ENCODE measurements at places on chromosomes 6 and 20.

DNA sequence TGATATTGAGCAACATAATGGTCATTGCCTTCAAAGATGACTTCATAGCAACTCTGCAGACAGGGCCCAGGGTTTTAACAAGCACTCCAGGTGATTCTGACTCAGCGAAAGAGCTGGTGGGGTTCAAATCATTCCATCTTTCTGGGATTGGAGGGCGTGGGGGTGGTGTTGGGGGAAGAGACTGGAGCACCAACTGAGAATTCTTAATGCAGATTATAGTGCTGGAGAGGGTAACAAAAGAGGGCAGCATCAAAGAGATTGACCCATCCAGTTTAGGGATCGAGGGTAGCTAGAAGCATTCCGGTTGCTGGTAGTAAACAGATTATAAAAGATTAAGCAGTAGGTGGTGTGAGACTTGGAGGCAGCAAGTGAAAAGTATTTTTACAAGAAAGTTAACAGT lies 15.9 kb downstream of the PFDN4 start:
- no peak for DNase-seq

- no peak for DNase-seq
These were observed 743 bp downstream of the CMTR1 start for GRCh38 chr6:37433657-37434271.

GRCh38 chr6:157753291-157753690 lies 69.8 kb upstream of the SNX9 start:
- no peak for DNase-seq

- DNase-seq, result no peak
These were observed 21.9 kb upstream of the CHMP4B start for GRCh38 chr20:33789109-33789857.

DNA sequence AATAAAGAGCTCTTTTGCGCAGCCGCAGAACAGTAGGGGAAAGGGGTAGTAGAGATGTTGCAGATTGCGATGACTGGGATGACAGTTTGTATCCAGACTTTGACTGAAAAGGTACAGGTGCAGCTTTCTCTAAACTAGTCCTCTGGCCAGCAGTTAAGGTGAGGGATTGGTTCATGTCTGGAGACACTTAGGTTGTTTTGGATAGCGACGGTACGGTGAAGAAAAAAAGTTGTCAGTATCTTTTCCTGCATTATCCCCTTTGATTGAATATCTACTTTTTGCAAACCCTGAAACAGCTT lies 537 bp downstream of the PRR3 start:
- DNase-seq, result no peak

DNA sequence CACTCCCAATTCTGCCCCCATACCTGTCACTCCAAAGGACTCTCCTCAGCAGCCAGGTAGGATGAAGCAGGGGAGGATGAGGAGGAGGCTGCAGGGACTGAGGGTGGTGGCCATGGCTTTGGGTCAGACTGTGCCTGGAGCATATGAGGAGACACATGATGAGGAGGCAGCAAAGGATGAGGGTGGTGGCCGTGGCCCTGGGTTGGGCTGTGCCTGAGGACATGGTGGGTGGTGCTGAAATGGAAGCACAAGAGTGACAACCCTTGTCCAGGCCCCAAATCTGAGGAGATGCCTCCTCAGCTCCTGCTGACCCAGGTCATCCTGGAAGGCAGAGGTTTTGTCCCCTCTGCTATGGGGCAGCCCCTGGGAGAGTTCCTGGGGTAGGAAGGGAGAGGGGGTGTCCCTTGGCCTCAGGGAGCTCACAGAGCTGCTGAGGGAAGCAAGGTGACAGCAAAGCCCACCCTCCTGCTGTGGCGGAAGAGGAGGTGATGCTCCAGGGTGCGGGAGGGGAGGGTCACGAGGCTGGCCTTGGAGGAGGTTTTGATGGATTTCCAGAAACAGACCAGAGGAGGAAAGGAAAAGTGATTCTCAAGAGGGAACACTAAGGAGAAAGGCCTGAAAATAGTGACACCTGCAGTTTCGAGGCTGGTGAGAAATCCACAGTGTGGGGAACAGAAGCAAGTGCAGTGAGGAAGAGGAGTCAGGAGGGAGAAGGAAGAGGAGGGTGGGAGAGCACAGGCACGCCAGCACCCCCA lies 4.6 kb downstream of the RAET1G start:
- DNase-seq, result no peak

DNA sequence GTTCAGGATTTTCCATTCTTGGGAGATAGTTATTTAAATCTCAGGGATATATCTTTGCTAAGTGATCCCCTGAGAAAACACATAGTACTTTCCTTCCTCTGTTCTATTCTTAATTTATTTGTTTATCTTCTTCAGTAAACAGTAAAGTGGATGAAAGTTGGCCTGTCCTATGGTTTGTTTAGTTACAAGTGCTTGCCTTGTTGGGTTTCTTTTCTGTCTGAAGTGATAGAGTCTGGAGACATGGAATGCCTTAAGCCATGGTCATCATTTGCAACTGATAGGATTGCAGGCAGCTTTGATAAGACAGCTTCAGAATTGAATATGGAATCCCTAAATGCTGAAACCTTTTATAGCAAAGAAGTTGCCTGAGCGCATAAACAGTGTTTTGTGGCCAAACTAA lies 4.9 kb downstream of the ADGRG6 start:
- no peak for DNase-seq

DNA sequence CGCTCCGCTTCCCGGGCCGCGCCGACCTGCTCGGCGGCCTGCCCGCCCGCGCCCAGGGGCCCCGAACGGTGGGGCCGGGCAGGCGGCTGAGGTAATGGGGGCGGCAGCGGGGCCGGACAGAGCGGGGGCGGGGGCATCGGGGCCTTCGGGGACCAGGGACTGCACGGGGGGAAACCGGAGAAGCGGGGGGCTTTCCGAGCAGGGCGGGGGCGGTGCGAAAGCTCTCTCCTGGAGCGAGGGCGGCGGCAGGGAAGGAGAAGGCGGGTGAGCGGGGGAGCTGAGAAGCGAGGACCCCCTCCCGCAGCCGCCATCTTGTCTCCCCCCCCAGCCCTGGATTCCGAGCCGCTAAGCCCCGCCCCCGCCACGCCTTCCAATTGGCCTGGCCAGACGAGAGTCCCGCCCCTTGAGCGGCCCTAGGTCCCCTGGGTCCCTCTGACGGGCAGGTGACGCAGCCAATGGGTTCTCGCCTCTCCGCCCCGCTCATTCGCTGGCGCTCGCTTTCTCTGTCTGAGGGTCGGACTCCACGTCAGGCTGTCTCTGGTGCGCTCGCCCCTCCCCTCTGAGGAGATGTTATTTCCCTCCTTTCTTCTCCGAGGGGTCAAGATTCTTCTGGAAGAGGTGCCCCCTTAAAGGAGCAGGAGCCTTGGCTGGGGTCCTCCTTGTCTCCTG lies 470 bp downstream of the BRPF3 start:
- DNase-seq, result peak; percentile 98

DNA sequence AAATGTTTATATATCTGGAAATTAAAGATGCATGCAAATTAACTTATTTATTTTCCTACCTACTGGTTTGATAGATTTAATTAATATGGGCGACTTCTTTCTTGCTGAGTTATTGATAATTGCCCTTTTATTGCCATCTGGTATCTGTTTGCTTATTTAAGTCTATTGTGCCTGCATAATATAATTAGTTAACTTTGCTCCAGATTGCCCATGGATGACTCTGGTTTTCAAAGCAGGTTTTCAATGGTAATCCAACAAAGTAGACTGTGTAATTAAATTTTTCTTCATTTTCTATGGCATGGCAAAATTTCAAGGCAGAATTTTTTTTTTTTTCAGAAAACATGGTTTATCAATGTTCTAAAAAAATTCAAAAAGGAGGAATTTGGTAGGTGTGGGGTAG lies 1092.0 kb downstream of the GRIK2 start:
- DNase-seq, result no peak

- DNase-seq, result no peak
These were observed 144.8 kb downstream of the PDSS2 start for GRCh38 chr6:107314531-107314939.

- no peak for DNase-seq
These were observed 118.1 kb upstream of the PRDM1 start for GRCh38 chr6:105967917-105968602.

- DNase-seq, result no peak
These were observed 132.0 kb upstream of the CARMIL1 start for GRCh38 chr6:25147223-25147622.

- no peak for DNase-seq
These were observed 9.4 kb upstream of the NANP start for GRCh38 chr20:25632940-25633790.

- no peak for DNase-seq
These were observed 545.8 kb upstream of the CITED2 start for GRCh38 chr6:139920027-139920775.

DNA sequence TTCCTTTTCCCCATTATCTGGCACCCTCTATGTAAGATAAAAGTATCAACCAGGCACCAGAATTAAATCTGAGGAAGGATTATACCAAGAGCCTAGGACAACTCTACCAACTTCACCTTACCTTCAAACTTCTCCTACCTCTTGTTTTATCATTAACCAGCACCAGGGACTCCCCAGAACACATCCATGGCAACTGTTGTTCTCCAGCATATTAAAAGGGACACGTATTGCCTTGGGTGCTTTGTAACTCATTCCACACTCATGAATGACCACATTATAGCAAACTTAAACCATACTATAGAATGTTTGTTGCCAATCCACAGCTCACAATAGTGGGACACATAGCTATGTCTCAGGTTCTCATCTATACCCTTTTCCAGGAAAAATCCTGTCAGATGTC lies 11.9 kb upstream of the FBXL4 start:
- no peak for DNase-seq

DNA sequence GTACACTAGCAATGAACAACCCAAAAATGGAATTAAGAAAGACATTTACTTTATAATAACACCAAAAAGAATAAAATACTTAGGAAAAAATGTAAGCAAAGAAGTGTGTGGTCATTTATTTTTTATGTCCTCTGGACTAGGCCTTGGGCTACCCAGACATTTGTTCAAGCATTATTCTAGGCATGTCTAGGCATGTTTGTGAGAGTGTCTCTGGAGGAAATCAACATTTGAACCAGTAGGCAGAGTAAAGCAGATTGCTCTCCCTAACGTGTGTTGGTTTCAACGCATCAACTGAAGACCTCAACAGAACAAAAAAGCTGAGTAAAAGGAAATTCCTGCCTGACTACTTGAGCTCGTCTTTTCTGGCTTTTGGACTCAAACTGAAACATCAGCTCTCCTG lies 84.5 kb downstream of the ANKEF1 start:
- DNase-seq, result no peak

GRCh38 chr6:80967609-80968008 lies 784.9 kb downstream of the TENT5A start:
- DNase-seq, result no peak

- DNase-seq, result no peak
These were observed 95.8 kb downstream of the ARMC2 start for GRCh38 chr6:108944071-108944470.

GRCh38 chr20:37980876-37981275 lies 52.4 kb downstream of the TTI1 start:
- no peak for DNase-seq

DNA sequence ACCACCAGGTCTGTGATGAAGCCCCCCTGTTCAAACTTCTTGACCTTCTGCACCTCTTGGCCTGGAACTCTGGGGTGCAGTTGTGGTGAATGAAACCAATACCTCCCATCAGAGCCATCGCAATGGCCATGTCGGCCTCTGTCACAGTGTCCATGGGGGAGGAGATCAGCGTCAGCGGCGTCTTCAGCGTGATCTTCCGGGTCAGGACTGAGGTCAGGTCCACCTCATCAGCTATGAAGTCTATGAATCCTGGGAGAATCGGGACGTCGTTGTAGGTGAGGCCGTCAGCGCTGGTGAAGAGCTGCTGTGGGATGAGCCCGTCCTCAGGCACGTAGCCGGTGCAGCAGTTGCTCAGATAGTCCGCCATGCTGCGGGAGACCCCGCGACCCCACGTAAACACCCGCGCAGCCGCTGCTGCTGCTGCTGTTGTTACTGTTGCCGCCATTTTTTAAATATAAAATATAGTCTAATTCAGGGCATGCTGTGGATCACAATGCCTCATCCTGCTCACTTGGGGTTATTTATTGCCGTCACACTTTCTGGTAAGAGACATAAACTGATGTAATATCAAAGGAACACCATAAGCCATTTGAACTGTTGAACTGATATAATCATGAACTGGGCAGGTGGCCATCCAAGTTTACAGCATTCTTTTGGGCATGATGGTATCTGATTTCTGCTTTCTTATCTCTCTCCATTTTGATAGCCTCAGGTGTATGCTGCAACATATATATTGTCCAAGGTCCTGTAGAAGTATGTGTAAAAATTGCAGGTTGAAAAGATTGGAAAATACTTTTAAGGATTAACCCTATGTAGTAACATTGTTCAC lies 18.7 kb upstream of the RNF144B start:
- no peak for DNase-seq

DNA sequence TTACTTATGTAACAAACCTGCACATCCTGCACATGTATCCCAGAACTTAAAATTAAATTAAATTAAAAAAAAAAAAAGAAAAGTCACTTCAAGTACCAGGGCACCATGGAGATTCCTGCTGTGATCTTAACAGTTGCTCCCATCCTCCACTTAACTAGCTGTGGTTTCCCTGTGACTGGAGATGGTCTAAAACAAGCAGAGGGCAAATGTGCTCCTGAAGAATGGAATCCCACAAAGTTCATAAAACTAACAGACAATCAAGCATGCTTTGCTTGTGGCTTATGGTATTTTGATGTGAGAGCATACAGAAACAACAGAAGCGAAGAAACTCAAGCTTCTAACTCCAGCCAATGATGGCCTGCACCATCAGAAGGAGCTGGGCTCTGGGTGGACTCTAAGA lies 153.6 kb upstream of the KCNK16 start:
- DNase-seq, result no peak

GRCh38 chr20:57748601-57749130 lies 38.9 kb upstream of the PMEPA1 start:
- peak; percentile 77 for DNase-seq

- peak; percentile 23 for DNase-seq
These were observed 248.5 kb downstream of the BTBD9 start for GRCh38 chr6:38391206-38391605.

DNA sequence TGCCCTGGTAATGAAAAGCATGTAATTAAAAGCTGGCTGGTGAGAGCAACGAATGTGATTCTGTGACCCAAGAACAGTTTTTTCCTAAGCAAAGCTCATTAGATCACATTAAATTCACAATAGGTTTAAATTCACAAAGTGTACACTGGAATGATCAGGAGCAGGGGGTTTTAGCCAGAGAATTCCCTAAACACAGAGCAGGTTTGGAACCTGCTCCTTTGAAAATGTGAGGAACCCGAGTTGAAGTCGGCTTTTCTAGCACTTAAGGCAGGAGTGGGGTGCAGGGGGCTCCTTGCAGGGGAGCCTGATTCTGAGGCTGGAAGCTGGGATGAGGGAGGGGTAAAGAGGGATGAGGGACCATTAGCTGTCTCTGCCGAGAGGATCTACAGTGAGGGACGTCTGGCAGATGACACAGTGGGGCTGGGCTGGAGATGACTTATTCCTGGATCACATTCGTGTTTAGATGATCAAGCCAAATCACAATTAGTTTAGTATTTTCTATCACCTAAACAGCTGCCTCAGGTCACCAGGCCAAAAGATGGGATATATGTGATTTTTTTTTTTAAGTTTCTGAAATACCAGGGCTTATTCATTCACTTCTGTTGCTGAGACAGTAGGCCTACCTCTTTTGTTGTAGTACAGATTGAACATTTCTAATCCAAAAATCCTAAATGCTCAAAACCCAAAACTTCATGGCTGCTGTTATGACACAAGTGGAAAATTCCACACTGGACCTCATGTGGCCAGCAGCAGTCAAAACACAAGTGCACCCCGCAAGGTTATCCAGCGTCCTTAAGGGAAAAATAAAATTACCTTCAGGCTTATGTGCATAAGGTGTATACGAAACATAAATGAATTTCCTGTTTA lies 93.1 kb upstream of the HIVEP1 start:
- peak; percentile 20 for DNase-seq
